Right cardiac atrium (tissue), 5 donors: ENCODE measurements at places on chromosomes 1 and 21. TPM values are rescaled to one million over a fixed set of nuclear protein-coding genes. Genes with fewer than 3 reads are reported as not detected.

TIE1 gene
- polyA plus RNA-seq: 30.4 TPM

C1orf87 gene
- not detected for polyA plus RNA-seq

NPHS2 gene
- polyA plus RNA-seq: not detected

OR2T11 gene
- not detected for polyA plus RNA-seq

OLFML3 gene
- polyA plus RNA-seq: 27.5 TPM

AMY1C gene
- not detected for polyA plus RNA-seq

NUDT4B gene
- polyA plus RNA-seq: 1.2 TPM

CD164L2 gene
- not detected for polyA plus RNA-seq

FMO3 gene
- polyA plus RNA-seq: 2.0 TPM

DIRAS3 gene
- polyA plus RNA-seq: 6.6 TPM

TPTE gene
- not detected for polyA plus RNA-seq

TRPM2 gene
- polyA plus RNA-seq: 0.61 TPM

KIF17 gene
- 6.4 TPM for polyA plus RNA-seq

COL16A1 gene
- 37.4 TPM for polyA plus RNA-seq

SPRR2A gene
- 0.14 TPM for polyA plus RNA-seq

ARHGEF11 gene
- 19.9 TPM for polyA plus RNA-seq

FAM151A gene
- 0.43 TPM for polyA plus RNA-seq

CLDN8 gene
- not detected for polyA plus RNA-seq

LRP8 gene
- 0.27 TPM for polyA plus RNA-seq

TMEM200B gene
- 2.8 TPM for polyA plus RNA-seq

AGMAT gene
- polyA plus RNA-seq: 0.07 TPM
